ENCODE measurements at places on chromosomes 7 and 10.

GRCh38 chr7:24717694-24718320 is 39.5 kb downstream of the GSDME start:
- DNase-seq, result no peak

DNA sequence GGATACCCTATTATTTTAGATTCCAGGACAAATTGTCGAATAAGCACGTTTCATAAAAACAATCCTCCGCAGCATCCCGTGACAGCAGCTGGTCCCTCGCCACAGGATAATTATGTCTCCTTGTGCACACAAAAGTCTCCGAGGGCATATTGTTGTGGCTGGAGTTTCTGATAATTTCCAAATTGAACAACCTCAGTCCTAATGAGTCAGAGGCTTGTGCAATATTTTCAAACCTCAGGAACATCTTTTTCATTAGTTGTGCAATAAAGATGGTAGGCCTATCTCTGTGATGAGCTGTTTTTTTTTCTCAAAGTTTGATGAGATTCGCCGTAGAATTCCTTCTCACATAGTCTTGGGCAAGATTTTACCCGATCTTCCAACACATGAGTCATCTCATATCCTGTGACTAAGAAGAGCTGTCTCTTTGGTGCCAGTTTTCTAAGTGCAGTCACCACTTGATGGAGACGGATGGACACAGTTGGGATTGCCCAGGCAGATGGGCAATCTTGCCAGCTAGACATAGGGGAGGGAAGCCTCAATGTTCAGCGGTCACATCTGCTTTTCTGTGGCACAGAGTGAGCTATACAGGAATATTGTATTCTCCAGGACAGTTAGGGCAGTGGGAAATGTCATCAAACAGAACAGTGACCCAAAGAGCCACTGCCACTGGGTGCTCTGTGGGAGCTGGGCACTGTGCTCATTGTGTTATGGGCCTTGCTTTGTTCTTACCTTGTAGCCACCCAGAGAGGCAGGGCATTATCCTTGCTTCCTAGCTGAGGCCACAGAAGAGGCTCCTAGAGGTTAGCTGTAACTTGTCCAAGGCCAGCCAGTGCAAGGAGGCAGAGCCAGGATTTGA is 7.8 kb downstream of the HTRA1 start:
- DNase-seq, result no peak

- DNase-seq, result no peak
Observed at GRCh38 chr10:116765648-116766081, 23.3 kb upstream of the HSPA12A start.

DNA sequence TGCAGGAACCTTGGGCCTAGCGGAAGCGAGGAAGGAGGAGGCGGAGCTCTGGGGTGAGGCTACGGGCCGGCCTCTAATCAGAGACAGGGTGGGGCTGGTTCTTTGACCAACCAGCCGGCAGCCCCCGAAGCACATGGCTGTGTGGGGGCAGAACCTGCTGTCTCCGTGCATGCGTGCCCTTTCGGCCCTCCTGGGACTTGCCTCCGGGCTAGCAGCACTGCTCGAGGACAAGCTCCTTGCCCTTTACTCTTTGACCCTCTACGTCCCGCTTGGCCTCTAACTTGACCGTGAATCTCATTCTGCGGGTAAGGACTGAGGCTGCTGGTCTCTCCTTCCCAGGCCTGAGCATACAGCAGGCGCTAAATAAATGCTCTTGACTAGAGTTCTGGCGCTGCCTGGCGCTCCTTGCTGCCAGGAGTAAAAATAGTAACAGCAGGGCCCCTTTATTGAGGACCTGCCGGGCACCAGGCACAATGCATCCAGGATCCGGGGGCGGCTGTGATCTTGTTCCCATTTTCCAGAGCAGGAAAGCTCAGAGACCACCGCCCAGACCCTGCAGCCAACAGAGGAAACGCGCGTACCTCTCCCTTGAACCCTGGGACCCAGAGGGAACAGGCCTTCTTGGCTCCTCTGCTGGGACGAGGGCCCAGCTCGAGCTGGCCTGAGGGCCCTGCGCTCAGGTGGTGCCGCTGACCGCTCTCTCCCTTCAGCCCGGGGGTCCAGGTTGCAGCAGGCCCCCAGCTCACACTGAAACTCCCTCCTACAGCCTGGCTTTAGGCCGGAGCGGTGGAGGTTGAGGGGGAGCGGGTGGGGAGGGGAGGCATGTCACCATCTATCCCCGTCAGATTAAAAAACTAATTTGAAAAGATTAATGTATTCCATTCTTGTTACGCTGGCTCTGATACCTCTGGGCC is 2.7 kb upstream of the COMTD1 start:
- no peak for DNase-seq

GRCh38 chr10:52778511-52779392 is 6.2 kb upstream of the MBL2 start:
- peak; percentile 61 for DNase-seq

GRCh38 chr10:51861051-51861450 is 161.7 kb upstream of the CSTF2T start:
- DNase-seq, result no peak

DNA sequence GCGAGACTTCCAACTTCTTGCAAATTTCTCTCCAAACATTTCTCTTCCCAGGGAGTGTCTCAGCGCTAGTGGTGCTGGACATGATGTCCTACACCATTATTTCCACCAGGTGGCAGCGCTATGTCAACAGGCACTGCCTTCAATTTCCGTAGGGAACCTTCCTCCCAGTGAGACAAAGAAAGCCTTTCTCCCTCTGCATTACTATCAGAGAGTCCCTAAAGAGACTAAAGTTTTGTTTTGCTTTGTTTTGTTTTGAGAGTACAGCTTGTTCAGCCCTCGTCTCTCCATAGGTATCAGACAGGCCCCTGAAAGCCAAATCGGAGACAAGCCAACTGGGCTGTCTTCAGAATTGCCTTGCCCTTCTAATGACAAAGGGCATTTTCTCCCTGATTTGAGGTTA is 44.2 kb upstream of the GGCT start:
- DNase-seq, result peak; percentile 70

DNA sequence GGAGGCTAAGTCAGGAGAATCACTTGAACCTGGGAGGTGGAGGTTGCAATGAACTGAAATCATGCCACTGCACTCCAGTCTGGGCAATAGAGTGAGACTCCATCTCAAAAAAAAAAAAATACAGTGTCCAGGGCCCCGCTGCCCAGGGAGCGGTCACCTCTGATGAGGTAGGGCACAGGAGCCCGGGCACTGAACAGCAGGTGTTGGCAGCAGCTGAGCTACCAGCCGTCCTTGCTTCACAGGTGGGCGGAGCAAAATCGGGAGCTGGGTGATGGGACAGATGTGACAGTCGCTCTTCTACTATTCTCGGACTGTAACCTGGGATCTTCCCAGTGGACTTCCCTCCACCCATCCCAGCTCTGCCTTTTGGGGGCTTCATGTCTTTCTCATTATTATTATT is 49.4 kb downstream of the GTF2IRD1 start:
- no peak for DNase-seq

- no peak for DNase-seq
Observed at GRCh38 chr10:91551856-91552255, 81.0 kb downstream of the PPP1R3C start.

DNA sequence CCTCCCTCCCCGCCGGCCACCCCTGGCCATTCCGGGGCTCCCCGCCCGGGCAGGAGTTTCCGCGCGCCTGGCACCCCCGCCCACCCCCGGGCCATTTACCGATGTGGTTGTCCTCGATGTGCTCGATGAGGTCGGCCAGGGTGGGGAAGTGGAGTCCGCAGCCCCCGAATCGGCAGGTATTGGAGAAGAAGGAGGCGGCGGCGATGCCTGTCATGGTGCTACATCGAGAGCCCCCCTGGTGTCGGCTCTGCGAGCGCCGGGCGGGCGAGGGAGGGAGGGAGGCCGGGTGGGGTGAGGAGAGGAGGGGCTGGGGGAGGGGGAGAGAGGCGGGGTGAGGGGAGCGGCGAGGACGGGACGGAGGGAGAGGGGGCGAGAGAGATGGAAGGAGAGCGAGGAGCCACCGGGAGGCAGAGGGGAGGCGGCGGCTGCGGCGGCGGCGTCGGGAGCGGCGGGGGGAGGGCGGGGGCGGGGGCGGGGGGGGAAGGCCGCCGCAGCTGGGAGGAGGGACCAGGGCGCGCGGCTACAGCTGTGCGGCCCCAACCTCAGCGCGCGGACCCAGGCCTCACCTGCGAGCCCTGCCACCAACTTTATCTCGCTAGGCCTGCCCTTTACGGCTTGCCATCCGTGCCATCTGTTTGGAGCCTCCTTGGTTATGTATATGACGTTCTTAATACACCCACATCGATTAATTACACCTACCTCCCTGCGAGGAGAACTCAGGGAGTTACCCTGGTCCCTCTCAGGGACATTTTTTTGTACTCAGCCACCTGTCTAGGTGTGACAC is at the start of gene JAZF1:
JAZF1 (minus strand) TSS at position 432 of the 784 bp plus-strand sequence.
- peak; percentile 68 for DNase-seq

DNA sequence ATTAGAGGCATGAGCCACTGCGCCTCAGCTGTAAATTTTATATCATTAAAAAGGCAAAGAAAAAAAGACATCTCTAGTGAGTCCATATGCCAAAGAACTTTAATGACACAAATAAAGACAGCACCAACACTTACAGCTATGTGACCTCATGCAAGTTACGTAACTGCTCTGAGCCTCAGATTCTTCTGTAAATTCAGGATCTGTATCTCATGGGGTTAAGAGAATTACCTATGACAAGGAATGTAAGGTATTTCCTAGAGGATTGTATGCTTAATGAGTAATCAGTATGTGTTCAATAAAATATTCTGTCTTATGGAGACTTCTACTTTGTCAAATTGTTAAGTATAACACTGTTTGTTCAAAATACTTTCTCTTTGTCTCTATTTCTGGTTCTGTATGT is 274.0 kb upstream of the GLI3 start:
- no peak for DNase-seq

- no peak for DNase-seq
Observed at GRCh38 chr10:660413-660969, 29.0 kb downstream of the DIP2C start.

DNA sequence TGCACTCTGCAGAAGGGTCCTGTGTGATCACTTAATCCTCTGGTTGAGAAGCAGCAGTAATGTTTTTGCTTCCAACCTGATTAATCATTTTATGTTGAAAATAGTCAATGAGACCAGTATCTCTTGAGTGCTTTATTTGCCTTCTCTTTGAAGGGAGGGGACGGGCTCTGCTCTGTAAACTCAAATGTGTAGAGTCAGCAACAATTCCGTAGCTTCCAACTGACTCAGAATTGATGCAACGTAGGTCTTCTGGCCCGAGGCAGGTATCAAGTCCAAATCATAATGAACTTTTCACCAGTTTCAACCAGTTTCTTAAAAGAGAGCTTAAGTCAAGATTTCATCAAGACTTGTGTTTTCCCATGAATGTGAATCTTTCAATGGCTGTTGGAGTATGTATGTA is 26.3 kb downstream of the GUSB start:
- no peak for DNase-seq
